ENCODE measurements at places on chromosomes 2 and 18. TPM values are rescaled to one million over a fixed set of nuclear protein-coding genes. Genes with fewer than 3 reads are reported as not detected.

RGPD4 gene
- total RNA-seq: not detected

MAP3K19 gene
- total RNA-seq: not detected

DNA sequence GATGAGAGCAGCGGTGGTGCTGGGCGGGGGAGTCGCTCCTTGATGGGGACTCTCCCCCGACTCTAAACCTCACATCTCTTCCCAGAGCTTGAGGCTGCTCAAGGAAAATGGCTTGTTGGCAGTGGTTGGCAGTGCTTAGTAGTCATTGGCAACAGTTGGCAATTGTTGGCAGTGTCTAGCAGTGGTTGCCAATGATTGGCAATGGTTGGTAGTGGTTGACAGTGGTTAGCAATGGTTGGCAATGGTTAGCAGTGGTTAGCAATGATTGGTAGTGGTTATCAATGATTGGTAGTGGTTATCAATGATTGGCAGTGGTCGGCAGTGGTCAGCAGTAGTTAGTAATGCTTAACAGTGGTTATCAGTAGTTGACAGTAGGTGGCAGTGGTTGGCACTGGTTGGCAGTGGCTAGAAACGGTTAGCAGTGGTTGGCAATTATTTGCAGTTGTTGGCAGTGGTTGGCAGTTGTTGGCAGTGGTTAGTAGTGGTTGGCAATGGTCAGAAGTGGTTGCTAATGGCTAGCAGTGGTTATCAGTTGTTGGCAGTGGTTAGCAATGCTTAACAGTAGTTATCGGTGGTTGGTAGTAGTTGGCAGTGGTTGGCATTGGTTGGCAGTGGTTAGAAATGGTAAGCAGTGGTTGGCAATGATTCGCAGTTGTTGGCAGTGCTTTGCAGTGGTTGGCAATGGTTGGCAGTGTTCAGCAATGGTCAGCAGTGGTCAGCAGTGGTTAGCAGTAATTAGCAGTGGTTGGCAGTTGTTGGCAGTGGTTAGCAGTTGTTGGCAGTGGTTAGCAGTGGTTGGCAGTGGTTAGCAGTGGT lies 85.4 kb upstream of the OTOS start:
- H3K27ac ChIP-seq: no peak overlapping the region
- peak; percentile 43 for DNase-seq
- peaks cover 21% of the 10 kb centered on the region for H3K27me3 ChIP-seq
- H3K4me3 ChIP-seq: no peak overlapping the region

DNA sequence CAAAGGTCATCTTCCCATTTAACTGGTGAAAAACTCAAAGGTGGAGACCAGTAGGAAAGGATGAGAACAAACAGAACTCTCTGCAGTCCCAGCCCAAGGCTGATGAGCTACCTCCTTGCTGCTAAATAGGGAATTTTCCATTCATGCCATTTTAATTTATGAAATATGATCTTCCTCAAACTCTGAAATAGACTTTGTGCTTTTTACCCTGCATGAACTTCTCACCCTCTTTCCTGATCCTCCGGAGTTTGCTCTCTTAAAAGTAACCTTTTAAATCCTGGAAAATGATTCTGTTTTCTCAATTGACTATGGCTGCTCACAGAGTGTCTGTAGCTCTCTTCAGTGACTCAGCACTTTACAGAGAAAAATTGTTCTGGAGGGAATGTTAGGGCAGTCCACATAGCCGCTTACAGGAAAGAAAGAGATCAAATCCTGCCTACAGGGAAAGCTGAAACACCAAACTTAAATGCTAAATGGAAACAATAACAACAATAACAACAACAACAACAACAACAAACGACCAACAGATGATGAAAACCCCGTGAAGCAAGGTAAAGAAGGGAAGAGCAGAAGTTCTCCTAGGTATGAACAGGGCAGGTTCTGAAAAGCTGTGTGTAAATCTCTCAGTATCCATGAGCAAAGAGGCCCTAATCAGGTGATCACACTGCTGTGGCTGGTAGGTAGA lies 79.8 kb upstream of the SESTD1 start:
- no peaks in the 10 kb centered on the region for H3K27me3 ChIP-seq
- H3K27ac ChIP-seq: peak overlapping the region; percentile 49
- peak; percentile 63 for DNase-seq
- peaks cover 11% of the 10 kb centered on the region for H3K4me1 ChIP-seq
- H3K4me3 ChIP-seq: no peak overlapping the region

SMC6 gene
- total RNA-seq: 25.3 TPM

YPEL5 gene
- total RNA-seq: 92.3 TPM

GRCh38 chr2:201978986-201979385 lies 54.7 kb upstream of the FZD7 start:
- DNase-seq: no peak
- H3K36me3 ChIP-seq: no peaks in the 10 kb centered on the region
- no peaks in the 10 kb centered on the region for H3K4me1 ChIP-seq
- H3K4me3 ChIP-seq: no peak overlapping the region
- no peak overlapping the region for H3K27ac ChIP-seq

DNA sequence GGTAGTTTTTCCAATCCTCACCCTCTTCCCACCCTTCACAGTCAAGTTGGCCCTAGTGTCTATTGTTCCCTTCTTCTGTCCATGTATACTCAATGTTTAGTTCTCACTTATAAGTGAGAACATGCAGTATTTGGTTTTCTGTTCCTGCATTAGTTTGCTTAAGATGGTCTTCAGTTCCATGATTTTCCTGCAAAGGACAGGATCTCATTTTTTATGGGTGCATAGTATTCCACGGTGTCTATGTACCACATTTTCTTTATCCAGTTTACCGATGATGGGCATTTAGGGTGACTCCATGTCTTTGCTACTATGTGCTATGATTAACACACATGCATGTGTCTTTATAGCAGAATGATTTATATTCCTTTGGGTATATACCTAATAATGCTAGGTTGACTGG lies 104.4 kb downstream of the STRN start:
- no peaks in the 10 kb centered on the region for H3K4me1 ChIP-seq
- H3K27me3 ChIP-seq: no peaks in the 10 kb centered on the region

NGEF gene
- total RNA-seq: 4.7 TPM

DNA sequence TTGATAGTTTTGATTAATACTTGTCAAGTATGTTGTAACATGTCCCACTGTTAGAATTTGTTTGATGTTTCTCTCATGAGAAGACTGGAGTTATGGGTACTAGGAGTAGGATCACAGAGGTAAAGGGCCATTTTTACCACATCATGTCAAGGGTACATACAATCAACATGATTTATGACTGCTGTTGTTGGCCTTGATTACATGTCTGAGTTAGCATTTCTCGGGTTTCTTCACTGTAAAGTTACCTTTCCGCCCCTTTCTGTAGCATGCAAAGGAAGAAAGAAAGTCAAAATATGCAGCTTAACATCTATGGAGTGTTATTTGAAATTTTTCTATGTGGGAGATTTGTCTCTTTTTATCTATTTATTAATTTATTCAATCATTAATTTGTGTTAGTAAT lies 1456.4 kb downstream of the SUCLG1 start:
- no peak overlapping the region for H3K27ac ChIP-seq
- no peaks in the 10 kb centered on the region for H3K27me3 ChIP-seq
- no peaks in the 10 kb centered on the region for H3K4me1 ChIP-seq
- no peaks in the 10 kb centered on the region for H3K36me3 ChIP-seq
- no peak overlapping the region for H3K4me3 ChIP-seq
- no peak for DNase-seq

- no peak overlapping the region for H3K27ac ChIP-seq
- no peaks in the 10 kb centered on the region for H3K27me3 ChIP-seq
- no peak overlapping the region for H3K4me3 ChIP-seq
- peaks cover 10% of the 10 kb centered on the region for H3K4me1 ChIP-seq
- H3K36me3 ChIP-seq: no peaks in the 10 kb centered on the region
Measured at GRCh38 chr2:8475349-8476031, 206.4 kb upstream of the ID2 start.

GRCh38 chr18:70421471-70422390 lies 132.9 kb downstream of the SOCS6 start:
- no peak overlapping the region for H3K4me3 ChIP-seq
- H3K36me3 ChIP-seq: no peaks in the 10 kb centered on the region
- H3K27ac ChIP-seq: peak overlapping the region; percentile 95
- H3K4me1 ChIP-seq: peaks cover 60% of the 10 kb centered on the region
- H3K27me3 ChIP-seq: no peaks in the 10 kb centered on the region

DNA sequence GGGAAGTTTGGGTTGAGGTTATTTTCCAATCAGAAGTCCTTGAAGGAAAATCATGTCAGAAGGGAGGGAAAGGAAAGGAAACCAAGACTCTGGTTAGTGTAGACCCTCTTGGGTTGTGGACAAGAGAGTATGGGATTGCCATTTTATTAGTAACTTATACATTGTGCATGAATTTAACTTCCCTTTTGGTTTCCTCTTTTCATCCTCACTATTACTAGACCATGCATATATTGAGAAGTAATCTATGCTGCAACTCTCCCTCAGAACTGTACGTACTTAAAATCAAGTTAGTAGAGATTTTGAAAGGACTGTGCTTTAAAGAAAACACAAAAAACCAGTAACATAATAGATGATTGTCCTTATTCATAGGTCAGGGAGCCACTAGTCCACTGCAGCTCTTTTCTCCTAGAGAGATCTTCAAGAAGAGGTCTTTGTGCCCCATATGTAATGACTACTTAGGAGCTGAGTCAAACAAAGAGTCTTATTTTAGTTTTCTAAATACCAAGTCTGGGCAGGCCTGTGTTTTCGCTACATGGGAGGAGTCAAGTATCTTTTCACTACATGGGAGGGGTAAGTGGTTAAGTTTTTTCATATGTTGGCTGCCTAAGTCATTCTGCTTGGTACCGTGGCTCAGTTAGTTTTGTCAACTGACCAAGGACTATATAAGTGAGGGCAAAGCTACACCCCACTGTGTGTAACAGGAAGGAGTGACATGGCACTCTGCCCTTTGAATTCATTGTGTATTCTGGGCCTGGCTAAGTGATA lies 25.2 kb upstream of the FAM117B start:
- no peaks in the 10 kb centered on the region for H3K4me1 ChIP-seq
- no peaks in the 10 kb centered on the region for H3K27me3 ChIP-seq
- H3K36me3 ChIP-seq: no peaks in the 10 kb centered on the region
- no peak overlapping the region for H3K4me3 ChIP-seq
- no peak overlapping the region for H3K27ac ChIP-seq

RIT2 gene
- not detected for total RNA-seq

DNA sequence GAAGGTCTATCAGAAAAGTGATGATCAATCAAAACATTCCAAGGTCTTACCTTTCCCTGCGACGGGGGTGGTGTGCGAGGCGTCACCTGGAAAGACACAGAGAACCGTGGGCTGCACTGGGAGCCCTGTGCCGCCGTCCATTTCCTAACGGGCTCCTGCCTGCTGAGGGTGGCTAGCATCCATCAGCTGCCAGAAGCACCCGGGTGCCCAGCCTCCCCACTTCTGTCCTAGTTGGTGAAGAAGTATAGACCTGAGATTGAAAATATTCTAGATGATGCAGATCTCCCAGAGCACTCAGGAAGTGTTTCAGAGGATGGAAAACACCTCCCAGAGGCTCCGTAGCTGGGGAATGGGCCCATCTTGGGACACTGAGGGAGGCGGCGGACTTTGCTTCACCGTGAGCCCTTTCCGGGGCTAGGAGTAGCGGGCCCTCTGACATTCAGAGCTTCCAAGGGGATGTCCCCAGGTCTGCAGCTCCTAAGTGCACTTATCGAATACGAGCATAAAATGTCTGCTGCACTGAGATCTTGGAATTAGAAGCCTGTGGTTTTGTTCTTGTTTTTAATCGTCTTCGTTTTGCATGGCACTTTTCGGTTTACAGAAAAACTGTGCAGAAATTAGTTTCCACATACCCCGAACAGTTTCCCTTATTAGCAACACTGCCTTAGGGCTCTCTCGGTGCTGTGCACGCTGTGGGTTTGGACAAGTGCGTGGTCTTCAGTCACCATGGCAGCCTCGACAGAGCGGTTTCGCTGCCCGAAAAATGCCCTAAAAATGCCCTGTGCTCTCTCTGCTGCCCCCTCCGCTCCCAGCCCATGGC lies 143.5 kb downstream of the MBP start:
- H3K27me3 ChIP-seq: peaks cover 15% of the 10 kb centered on the region
- H3K4me3 ChIP-seq: no peak overlapping the region
- H3K27ac ChIP-seq: no peak overlapping the region
- H3K36me3 ChIP-seq: no peaks in the 10 kb centered on the region
- no peaks in the 10 kb centered on the region for H3K4me1 ChIP-seq
- no peak for DNase-seq

GRCh38 chr18:24988253-24988840 lies 363.6 kb downstream of the ZNF521 start:
- no peak for DNase-seq
- H3K27ac ChIP-seq: no peak overlapping the region
- no peaks in the 10 kb centered on the region for H3K27me3 ChIP-seq
- H3K36me3 ChIP-seq: no peaks in the 10 kb centered on the region
- H3K4me3 ChIP-seq: no peak overlapping the region
- H3K4me1 ChIP-seq: no peaks in the 10 kb centered on the region

DNA sequence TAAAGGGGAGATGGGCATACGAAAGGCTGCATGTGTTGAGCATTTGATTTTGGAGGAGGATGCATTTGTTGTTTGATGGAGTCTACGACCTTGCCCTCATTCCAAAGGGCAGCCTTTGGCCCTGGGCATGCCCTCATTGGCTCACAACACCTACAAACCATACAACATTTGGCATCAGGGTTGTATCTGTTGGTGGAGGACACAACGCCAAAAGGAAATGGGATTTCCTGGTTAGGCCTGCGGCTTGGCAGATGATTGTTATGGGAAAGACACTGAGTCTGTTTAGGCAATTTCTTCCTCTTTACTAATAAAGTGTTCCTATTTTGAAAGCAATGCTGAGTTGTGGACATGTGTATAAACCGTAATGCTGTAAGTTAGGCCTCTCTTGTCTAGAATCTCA lies 246.9 kb downstream of the LDLRAD4 start:
- no peak overlapping the region for H3K27ac ChIP-seq
- no peak for DNase-seq
- no peaks in the 10 kb centered on the region for H3K36me3 ChIP-seq
- H3K4me1 ChIP-seq: no peaks in the 10 kb centered on the region
- H3K27me3 ChIP-seq: no peaks in the 10 kb centered on the region

- H3K27me3 ChIP-seq: peaks cover 27% of the 10 kb centered on the region
- no peaks in the 10 kb centered on the region for H3K36me3 ChIP-seq
- no peak overlapping the region for H3K4me3 ChIP-seq
- DNase-seq: no peak
Measured at GRCh38 chr2:42009657-42010580, 37.9 kb upstream of the PKDCC start.

DNA sequence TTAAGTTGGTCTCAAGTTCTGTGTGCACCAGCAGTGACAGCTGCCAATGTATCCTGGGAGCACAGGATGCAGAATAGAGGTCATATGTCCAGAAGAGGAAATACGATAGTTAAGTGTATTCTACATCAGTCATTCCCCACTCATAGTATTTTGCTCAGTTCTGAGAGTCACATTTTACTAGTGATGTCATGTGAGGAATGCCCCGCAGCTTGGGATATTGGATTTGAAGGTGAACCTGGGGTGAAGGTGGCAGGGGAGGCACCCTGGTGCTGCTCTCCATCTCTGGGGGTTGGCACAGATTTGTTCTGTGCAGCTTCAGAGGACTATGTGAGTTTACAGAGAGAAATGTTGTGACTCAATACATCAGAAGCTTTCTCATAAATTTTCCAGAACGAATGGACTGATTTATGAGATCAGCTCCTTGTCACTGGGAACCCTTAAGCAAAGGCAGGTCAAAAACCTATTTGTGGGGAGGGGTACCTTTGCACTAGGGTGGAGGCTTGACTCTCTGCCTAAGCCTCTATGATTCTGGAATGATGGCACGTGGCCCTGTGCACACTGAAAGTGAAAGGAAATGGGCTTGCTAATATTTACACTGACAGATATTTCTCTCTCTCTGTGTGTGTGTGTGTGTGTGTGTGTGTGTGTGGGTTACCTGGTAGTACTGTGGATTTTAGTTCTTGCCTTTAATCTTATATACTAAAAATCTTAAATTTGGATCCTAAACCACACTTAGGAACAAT lies 95.9 kb downstream of the NEB start:
- H3K27me3 ChIP-seq: no peaks in the 10 kb centered on the region
- H3K4me1 ChIP-seq: peaks cover 5% of the 10 kb centered on the region
- no peaks in the 10 kb centered on the region for H3K36me3 ChIP-seq
- H3K4me3 ChIP-seq: peak overlapping the region; percentile 49

TBC1D8 gene
- total RNA-seq: 13.4 TPM

Measured in osteoblast (primary cell).